Endothelial cell of umbilical vein (primary cell): ENCODE measurements at places on chromosomes 7 and 10. TPM values are rescaled to one million over a fixed set of nuclear protein-coding genes. Genes with fewer than 3 reads are reported as not detected.

NRG3 gene
- 3.9 and 5.6 TPM in 2 replicates for total RNA-seq

ZNF25 gene
- 5.0 and 5.2 TPM in 2 replicates for total RNA-seq

TET1 gene
- 1.3 and 1.5 TPM in 2 replicates for total RNA-seq

TMEM139 gene
- total RNA-seq = not detected in 2 replicates

DNA sequence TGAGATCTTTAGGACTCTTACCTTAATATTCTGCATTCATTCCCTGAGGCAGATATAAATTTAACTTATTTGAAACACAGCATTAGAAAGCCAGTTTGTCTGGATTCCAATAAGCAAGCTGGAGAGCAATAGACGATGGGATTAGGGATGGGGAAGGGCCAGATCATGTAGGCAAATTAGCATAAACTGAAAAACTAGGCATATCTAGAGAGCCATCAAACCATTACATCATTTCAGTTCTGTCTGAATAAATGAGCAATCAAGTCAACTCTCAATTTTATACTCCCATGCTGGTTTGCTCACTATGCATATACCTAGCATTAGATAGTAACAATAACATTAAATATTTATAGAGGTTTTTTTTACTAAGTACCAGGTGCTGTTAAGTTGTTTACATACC lies 583.6 kb upstream of the LRRN3 start:
- DNase-seq = no peak

DNA sequence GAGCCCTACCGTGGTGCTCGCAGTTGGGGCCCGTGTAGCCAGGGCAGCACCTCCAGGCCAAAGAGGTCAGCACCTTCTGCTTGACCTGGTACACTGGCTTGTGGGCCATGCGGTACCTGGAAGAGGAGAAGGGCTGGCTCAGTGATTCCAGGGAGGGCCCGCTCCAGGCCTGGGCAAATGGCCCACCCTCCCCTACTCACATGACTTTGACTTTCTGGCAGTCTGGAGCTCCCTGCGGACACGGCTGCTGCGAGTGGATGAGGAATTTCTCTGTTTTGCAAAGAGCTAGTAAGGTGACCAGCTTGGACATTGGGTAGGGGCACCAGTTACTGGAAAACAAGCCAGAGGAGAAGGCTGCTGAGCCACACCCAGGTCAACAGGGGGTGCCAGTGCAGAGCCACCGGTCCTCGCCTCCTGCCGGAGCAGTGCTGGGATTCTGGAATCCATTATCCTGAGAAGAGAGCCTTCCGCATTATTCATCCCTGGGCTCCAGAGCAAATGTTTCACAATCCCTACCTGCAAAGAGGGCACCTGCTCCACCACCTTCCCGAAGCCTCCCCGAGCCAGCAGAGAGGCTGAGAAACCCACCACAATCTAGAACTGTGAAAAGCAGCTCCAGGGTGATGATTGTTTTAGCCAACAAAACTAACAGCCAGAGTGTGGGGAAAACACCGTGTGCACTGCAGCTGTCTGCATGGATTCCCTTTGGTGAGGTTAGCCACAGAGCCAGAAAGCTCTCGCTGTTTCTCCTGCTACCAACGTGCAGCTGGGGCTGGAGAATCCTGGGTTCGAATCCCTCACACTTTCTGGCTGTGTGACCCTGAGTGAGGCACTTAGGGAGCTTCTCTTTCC lies 11.8 kb downstream of the MMRN2 start:
- no peak for DNase-seq

DNA sequence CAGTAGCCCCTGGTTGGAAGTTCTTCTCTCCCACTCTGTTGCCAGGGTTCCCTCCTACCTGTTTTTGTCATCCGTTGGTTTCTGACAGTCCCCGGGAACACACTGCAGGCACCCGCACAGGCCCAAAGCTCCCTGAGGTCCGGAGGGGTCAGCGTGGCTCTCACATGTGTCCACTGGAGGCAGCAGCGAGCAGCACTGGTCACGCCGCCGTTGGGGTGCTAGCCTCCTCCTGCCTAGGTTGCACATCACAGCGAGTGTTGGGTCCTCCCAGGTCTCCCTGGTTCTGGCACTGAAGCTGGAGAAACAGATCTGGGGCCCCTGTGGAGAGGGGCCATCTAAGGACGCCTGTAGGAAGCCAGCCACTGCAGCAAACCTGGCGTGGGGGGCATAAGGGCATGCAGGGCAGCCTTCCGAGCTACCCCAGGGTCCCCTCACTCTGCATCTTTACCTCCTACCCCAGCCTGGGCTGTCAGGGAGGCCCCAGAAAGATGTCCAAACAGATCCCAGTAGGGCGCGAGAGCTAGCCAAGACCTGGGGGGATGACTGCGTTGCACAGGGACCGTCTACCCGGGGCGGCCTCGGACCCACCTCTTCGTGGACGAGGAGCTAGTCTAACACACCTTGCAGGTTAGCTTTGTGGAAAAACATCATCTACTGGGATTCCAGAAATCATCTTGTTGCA lies 28.9 kb downstream of the LRRC27 start:
- no peak for DNase-seq

DNA sequence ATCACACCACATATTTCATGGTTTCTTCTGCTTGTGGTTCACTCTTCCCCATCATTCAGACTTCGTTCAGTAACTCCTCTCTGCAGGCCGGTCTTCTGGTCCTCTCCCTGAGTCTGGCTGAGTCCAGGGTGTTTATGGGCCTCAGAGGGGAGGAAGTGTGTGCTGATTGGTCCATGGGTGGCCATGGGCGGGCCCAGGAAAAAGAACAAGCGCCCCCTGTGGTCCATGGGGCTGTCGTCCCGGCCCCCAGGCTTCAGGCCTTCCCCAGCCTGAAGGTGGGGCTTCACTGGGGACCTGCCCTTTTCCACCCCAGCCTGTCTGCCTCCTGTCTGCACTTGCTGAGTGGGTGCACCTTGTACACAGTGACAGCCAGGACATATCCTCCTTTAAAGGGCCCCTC lies 123.7 kb downstream of the VIPR2 start:
- no peak for DNase-seq

DNA sequence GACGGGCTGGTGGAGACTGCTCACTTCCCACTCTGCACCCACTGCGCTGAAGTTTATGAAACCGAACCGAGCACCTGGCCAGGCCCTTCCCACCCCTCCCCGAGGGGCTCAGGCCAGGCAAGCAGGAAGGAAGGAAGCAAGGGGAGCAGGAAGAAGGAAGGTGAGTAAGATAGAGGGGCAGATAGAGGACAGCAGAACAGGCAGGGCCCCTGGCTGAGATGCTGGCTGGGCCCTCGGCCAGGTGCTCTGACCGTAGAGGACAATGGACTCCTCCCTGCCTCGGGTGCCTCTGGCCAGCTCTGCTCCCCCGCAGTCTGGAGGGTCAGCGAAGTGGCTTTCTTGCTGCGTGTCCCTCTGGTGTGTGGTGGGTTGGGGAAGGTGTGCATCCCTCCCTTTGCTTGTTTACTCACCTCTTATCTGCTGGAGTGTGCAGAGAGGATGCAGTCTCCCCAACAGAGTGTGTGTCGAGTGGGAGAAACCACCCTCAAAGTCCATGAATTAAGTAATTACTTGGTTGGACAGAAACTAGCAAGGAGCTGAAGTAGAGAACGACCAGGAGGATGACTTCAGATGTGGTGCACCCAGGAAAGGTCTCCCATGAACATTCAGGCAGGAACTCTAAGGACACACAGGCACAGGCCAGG lies 82.8 kb upstream of the PPP2R2D start:
- DNase-seq = no peak

DNA sequence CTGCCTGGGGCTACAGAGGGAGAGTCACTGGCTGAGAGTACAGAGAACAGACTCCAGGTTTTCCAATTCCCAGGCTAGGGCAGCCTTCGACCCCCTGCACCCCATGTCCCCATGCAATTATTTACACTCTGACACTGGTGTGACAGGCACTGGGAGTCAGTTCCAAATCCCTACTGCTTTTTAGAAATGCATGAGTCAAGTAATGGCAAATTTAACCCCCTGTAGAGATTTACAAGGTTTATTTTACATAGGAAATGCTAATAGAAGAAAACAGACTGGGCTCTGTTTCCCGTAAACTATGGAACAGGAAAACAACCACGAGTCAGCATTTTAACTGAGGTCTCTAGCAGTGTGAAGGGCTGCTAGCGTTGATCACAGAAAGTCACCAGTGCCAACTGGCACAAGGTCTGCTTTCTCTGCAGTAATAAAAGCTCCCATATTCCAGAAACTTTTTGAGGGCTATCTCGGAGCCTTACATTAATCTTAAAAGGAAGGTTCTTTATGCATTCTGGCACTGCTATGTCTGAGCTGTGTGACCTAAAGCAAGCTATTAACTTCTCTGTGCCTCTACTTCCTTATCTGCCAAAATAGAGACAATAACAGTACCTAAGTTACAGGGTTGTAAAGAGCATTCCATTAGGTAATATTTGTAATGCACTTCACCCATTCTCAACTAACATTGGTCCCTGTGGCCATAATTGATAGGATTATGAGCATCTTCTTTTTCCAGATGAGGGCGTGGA lies 28.2 kb downstream of the NOD1 start:
- no peak for DNase-seq

- DNase-seq = no peak
Observed at GRCh38 chr10:83517456-83517855, 621.9 kb upstream of the GHITM start.

DNA sequence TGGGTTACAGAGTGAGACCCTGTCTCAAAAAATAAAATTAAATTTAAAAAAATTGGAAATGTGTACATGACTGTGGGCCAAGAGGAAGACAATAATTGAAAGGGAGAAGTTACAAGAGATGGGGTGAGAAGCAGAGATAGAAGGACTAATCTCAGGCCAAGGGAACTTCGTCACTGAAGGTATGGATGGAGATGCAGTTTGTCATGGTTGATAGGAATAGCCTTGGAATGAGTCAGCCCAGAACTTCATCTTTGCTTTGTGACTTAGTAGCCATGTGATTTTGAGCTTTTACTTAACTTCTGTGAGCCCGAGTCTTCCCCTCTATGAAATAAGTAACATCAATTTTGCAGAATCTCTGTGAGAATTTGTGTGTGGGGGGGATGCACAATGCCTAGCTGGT lies 6.5 kb upstream of the PODXL start:
- no peak for DNase-seq

- no peak for DNase-seq
Observed at GRCh38 chr10:110414548-110415309, 83.0 kb upstream of the DUSP5 start.

DNA sequence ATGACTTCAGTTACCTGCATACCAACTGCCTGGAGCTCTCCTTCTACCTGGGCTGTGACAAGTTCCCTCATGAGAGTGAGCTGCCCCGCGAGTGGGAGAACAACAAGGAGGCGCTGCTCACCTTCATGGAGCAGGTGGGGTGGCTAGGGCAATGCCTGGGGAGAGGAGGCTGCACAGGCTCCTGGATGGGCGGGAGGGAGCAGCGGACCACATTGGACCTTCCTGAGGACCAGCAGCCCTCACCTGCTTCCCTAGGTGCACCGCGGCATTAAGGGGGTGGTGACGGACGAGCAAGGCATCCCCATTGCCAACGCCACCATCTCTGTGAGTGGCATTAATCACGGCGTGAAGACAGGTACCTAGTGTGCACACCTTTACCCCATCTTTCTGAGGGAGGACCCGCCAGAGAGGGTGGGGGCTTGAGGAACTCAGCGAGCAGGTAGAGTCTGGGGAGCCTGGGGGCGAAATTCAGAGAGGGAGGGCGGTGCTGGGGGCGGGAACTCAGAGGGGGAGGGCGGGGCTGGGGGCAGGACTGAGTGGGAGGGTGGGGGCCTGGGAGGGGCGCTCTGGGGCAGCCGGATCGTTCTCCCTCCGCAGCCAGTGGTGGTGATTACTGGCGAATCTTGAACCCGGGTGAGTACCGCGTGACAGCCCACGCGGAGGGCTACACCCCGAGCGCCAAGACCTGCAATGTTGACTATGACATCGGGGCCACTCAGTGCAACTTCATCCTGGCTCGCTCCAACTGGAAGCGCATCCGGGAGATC lies 9.0 kb downstream of the AEBP1 start:
- no peak for DNase-seq

GRCh38 chr7:1859266-1860035 lies 189.4 kb downstream of the ELFN1 start:
- no peak for DNase-seq

- DNase-seq = peak; percentile 62
Observed at GRCh38 chr10:112137154-112137987, 46.2 kb downstream of the GPAM start.

GRCh38 chr7:47282790-47283496 lies 299.0 kb downstream of the TNS3 start:
- no peak for DNase-seq

DNA sequence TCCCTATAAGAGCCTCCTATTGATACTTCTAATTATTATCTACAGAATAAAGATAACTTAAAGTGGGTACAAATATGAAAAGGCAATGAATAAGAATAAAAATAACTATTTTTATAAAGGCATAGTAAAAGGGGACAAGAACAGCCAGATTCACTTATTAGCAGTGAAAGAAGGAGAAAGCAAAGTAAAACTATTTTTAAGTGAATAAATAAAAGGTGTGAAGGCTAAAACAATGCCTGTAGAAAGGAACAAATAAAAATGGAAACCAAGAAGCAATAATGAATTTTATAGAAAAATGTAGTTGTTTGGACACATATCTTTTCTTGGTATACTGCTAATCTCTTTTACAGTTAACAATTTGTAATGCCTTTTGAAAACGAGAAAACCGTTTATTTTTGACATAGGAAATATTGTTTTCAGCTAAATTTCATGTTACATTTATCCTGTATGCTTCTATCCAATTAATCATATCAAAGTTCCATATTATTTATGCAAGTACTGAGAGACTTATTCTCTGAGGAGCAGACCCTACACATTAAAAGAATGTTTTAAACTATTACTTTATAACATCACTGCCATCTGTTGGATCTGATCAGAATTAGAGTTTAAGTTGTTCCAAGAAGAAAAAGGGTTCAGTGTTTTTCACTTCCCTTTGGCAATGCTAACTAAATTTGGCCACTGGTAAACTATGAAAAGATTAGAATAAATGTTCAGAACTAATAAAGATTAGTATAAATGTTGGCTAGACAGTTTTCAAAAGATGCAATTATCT lies 59.1 kb downstream of the ARMC3 start:
- DNase-seq = peak; percentile 55

DNA sequence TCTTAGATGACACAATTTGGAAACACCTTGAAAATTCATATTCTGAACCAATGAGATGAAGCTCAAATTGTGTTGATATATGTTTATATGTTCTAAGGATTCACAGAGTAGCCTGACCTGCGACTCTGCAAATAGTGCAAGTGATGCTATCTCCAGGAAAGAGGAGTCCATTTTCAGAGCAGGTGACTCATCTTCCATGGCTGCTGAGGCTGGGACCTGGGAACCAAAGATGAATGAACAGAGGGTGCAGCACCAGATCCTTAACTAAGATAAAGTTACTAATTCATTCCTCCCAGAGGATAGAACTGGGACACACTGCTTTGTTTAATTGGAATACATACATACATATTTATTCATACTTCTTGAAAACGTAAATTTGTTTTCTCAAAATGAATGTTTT lies 240.6 kb upstream of the SEMA3C start:
- DNase-seq = no peak
